Esophagus squamous epithelium (tissue), 5 donors: ENCODE measurements at places on chromosomes 7 and 10.

GRCh38 chr10:96014473-96015102 lies 28.8 kb upstream of the CCNJ start:
- no peak for DNase-seq

GRCh38 chr7:22665923-22666322 lies 61.1 kb upstream of the IL6 start:
- DNase-seq, result no peak

GRCh38 chr10:103481974-103482531 lies 3.0 kb upstream of the CALHM3 start:
- no peak for DNase-seq

GRCh38 chr10:77756319-77757232 lies 119.0 kb upstream of the KCNMA1 start:
- no peak for DNase-seq

GRCh38 chr10:95480102-95480900 lies 80.9 kb downstream of the SORBS1 start:
- DNase-seq, result no peak

- DNase-seq, result no peak
Measured at GRCh38 chr10:8182806-8183205, 128.3 kb downstream of the GATA3 start.

DNA sequence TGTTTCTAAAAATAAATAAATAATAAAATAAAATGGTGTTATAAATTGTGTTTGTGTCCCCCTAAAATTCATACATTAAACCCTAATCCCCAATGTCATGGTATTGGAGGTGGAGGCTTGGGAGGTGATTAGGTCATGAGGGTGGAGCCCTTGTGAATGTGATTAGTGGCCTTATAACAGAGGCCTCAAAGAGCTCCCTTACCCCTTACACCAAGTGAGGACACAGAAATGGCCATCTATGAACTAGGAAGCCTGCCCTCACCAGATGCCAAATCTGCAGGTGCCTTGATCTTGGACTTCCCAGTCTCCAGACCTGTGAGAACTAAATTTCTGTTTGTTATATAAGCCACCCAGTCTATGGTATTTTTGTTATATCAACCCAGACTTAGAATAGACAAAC lies 738.7 kb downstream of the PARD3 start:
- no peak for DNase-seq

- no peak for DNase-seq
Measured at GRCh38 chr10:124546957-124547646, 85.5 kb downstream of the LHPP start.

- DNase-seq, result no peak
Measured at GRCh38 chr10:72008096-72008981, 44.1 kb downstream of the CHST3 start.

- DNase-seq, result no peak
Measured at GRCh38 chr7:116426428-116427156, 72.9 kb upstream of the CAV2 start.

GRCh38 chr7:81206667-81207360 lies 288.0 kb upstream of the SEMA3C start:
- no peak for DNase-seq

DNA sequence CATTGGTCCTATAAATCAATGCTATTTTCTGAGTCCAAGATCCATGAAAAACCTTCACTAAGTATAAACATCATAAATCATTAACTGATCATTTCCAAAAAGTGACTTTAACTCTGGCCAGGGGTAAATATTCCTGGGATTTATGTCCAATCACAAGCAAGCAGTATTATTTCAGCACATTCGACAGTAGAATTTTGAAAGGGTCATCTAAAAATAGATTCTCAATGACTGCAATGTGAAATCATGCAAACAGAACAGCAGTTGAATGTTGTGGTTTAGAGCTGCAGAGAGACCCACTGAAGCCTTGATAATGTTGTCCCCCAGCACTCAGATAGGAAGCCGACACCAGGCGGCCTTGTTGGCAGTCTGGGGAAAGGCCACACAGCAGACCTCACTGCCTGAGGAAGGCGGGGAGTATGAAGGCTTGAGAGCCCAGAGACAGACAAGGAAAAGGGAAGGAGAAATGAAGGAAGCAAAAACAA lies 38.1 kb downstream of the FAM107B start:
- DNase-seq, result no peak

DNA sequence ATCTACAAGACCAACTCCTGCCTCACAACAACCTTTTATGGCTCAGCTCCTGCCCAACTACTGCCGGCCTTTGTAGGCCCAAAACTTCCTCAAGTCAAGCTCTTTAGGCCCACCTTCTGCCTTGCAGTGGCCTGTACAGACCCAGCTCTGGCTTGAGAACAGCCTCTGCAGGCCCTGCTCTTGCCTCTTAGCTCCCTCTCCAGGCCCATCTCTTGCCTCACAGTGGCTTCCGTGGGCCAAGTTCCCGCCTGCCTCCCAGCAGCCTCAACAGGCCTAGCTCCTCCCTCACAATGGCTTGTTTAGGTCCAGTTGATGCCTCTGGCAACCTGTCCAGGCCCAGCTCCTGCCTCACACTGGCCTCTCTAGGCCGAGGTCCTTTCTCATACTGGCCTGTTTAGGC lies 32.4 kb upstream of the VKORC1L1 start:
- DNase-seq, result no peak

- DNase-seq, result no peak
Measured at GRCh38 chr10:72243822-72244437, 27.9 kb upstream of the ASCC1 start.

GRCh38 chr10:96700374-96701099 lies 19.8 kb downstream of the PIK3AP1 start:
- peak; percentile 13 for DNase-seq

DNA sequence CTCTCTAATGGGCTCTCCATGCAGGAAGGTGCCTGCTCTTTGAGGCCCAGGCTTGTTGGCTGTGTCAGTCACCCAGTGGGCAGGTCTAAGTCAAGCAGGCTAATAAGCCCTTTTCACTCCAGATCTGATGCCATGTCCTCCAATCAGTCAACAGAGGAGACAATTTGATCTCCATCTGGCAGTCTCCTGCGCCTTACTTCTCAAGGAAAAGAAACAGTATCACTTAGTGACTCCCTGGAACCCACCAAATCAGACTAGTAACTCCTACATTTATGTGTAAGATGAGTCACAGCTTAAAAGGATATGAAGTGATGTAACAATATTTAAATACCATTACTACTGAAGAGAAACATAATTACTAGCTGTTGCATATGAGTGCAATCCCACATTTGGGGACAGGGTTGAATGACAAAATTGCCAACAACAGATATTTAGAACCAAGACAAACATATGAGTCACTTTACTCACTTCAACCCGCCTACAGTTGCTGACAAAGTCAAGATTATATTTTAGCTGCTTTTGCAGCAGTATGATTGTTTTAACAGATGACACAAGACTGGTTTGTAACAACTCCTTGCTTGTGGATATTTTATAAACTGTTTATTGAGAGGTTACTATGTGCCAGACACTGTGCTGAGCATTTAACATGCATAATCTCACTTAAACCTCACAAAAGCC lies 72.1 kb downstream of the USP6NL start:
- DNase-seq, result no peak

- DNase-seq, result no peak
Measured at GRCh38 chr10:127987467-127988380, 80.8 kb downstream of the PTPRE start.

DNA sequence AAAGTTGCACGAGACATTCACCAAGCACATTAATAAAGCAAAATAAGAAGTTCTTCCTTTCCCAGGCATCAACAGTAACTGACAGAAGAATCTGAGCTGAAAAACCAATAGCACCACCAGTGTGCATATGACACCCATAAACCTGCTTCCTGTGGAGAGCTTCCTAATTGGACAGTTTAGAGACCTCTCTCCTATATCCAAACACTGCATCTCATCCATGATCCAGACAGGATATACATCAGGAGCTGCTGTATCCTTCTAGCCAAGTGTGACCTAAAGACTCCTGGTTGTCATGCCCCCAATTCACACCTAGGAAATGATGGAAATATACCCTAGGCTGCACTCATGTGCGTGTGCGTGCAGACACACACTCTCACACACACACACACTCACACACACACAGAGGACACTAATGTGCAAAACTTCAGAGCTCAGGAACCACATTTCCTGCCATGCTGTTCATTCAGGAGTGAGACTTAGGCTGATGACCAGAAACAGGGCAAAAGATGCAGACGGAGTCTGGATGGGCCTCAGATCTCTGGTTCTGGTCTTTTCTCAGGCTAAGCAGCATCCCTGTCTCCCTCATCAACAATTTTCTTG lies 58.0 kb downstream of the MAP3K8 start:
- no peak for DNase-seq

- DNase-seq, result no peak
Measured at GRCh38 chr7:80623503-80624252, 14.8 kb upstream of the CD36 start.

DNA sequence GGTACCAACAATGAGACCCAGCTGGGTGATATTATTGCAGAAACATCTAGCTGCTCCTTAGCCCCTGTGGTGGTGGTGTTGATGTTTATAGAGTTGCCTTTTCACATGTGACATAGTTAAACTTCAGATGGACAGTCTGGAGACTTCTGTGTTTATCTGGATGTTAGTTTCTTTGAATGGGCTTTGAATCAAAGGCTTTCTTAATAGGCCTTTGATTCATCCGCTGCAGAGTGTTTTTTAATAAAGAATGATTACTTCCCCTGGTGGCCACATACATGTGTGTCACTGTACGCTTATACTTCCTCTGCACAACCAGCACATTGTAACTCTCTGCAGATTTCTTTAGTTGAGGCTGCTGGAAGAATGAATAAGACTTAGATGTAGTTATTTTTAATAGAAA lies 221.0 kb downstream of the DYNC1I1 start:
- no peak for DNase-seq

GRCh38 chr7:131384286-131384635 lies 56.6 kb downstream of the MKLN1 start:
- DNase-seq, result no peak

DNA sequence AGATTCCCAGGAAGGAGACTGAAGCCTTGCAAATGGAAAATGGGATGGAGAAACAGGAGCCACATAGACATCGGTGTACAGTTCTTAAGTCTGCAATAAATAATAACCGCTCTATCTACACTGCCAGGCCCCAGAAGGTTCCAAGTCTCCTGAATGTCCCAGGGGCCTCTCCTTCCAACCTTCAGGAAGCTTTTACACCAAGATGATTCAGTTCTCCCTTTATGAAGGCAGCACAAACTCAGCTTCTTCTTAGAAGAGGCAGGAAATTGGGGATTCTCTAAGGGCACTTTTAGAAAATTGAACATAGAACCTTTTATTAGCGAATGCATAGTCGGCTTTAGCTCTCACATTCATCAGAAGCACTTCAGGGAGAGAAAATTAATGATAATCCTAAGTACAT lies 130.8 kb upstream of the LYZL1 start:
- no peak for DNase-seq

DNA sequence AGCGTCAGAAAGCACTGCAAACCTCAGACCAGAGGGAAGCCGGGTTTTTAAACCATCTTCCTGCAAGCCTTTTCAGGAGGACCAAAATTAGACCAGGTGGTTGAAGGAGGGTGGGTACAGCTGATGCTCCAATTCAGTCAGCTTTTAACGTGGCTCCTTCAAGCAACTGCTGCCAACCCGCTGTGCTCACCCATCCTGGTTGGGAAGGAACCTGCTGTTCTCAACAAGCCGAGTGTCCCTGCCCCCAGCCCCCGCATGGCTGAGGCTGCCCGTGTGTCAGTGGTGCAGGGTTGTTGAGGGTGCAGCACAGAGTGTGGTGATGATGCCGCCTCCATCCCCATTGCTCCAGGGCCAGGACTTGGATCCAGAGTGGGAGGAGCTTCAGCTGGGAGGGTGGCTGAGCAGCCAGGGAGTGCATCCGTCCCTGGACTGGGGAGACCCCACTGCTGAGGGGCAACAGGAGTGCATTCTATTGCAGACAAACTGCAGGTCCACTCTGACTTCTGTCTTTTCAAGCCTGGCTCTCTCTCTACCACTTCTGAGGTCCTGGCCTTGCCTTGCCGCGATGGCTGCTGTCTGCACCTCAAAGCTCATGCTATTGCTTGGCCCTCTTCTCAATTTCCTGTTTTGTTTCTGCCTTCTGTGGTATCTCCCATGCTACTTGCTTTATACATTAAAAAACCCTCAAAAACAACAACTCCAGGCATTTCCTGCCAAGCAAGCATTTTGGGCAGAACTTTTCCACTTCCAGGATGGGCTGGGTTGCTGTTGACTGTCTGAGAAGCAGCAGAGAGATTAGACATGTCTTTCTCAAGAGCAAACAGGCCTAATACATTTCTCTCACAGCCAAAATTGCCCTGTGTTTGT lies 134.7 kb downstream of the DNAJB6 start:
- no peak for DNase-seq

DNA sequence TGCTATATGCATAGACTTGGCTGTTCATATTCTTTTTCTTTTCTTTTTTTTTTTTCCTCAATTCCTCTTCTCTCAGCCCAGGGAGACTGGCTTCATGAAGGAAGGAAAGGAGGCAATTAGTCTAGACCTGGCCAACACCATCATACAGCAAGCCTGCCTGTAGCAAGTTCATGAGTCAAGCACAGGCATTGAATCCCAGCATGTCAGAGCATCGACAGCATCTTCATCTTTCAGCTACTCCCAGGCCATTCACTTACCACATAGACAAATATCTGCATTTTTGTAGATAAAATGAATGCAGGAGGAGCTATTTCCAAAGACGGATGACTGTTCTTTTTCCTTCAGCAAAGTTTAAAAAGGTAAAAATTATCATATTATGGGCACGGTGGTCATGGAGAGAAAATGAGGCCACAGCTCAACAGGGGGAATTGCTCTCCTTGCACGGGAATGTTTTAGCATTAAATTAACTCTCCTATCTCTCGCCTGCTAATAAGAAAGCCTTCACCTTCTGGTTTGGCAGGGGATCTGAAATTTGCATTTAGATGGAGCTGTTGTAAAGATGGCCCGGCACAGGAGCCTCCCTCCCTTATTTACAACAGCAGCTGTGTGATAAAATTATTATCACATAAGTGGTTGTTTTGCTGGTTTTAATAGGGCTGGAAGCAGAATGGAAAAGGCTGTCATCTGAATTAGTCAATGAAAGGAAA lies 626.5 kb upstream of the AUTS2 start:
- DNase-seq, result no peak

DNA sequence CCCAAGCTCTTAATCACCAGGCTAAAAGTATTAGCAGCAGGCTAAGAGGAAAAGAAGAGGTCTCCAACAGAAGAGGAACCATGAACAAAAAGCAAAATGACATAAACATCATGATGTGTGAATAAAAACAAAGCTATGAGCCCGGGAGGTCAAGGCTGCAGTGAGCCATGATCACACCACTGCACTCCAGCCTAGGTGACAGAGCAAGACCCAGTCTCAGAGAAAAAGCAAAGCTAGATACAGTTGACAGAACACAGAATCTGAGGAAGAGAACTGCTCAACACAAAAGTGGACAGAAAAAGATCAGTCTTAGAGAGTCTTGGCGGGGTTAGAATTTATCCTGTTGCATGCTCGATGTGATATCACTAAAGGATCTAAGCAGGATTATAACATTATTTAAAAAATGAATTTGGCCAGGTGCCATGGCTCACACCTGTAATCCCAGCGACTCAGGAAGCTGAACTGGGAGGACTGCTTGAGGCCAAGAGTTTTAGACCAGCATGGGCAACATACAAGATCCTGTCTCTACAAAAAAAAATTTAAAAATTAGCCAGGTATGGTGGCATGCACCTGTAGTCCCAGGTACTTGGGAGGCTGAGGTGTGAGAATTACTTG lies 37.5 kb downstream of the NT5C2 start:
- DNase-seq, result no peak
